ENCODE measurements at places on chromosomes 7 and 10. TPM values are rescaled to one million over a fixed set of nuclear protein-coding genes. Genes with fewer than 3 reads are reported as not detected.

The IDI2 gene
- total RNA-seq, result not detected

- peaks cover 10% of the 10 kb centered on the region for H3K4me1 ChIP-seq
- no peak for DNase-seq
- H3K36me3 ChIP-seq, result no peaks in the 10 kb centered on the region
- H3K27me3 ChIP-seq, result no peaks in the 10 kb centered on the region
- no peak overlapping the region for H3K4me3 ChIP-seq
Measured at GRCh38 chr7:11330717-11331116, 357.0 kb downstream of the PHF14 start.

DNA sequence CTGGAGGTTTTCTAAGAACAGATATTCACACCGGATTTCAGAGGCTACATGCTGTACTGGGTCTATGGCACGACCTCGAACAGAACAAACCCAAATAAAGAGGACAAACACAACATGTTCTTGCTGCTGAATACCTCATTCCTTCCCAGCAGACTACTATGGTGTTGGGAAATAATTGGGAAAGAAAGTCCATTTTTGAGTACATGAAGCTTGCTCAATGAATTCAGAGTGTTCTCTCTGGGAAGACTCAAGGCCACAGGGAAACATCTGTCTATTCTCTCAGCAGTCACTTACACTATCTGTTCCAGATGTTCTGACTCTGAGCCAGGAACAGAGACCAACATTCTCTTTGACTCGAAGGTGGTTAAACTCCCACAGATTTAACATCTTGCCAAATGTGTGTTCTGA is 30.9 kb downstream of the LAMB1 start:
- no peaks in the 10 kb centered on the region for H3K27me3 ChIP-seq
- DNase-seq, result no peak
- H3K27ac ChIP-seq, result peak overlapping the region; percentile 95
- peaks cover 41% of the 10 kb centered on the region for H3K36me3 ChIP-seq

DNA sequence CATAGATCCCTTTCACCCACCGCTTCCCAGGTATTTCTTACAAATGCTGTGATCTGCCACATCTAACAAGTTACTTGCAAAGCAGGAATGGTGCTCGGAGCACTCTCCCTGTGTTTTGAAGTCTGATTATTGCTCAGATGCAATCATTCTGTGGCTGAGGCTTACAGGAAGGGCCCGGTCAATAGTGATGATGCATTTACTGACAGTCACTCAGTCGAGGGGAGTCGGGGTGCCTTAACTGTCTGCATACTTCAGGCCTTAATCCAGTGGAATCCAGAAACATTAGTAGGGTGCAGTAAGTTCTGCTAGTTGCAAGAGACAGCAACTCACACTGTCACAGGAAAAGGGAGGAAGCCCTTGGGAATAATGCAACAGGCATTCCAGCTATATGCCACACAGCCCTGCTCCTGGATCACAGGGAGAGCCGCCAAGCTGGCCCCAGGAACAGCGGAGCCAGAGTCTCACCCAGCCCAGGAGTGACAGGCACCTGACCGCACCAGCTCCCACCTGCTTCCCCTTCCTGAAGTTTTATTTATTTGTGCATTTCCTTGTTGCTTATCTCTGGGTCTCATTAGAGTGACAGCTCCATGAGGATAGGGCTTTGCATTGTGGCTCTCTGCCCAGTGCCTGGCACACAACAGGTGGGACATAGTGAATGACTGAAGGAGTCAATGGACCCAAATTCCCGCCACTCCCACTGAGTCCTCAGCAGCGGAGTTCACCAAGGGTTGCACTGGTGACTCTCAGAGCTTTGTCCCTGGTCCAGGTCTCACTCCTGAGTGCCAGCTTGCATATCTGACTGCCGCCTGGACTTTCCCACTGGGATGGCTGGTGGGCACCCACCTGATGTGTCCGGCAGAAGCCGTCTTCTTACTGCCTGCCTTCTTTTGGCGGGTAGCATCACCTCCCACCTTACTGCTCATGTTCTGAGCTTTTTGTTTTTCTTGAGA is 212.5 kb upstream of the SH2B2 start:
- peaks cover 41% of the 10 kb centered on the region for H3K36me3 ChIP-seq
- no peak overlapping the region for H3K27ac ChIP-seq
- H3K4me3 ChIP-seq, result no peak overlapping the region

The STYXL1 gene
- total RNA-seq, result 35.3 TPM

DNA sequence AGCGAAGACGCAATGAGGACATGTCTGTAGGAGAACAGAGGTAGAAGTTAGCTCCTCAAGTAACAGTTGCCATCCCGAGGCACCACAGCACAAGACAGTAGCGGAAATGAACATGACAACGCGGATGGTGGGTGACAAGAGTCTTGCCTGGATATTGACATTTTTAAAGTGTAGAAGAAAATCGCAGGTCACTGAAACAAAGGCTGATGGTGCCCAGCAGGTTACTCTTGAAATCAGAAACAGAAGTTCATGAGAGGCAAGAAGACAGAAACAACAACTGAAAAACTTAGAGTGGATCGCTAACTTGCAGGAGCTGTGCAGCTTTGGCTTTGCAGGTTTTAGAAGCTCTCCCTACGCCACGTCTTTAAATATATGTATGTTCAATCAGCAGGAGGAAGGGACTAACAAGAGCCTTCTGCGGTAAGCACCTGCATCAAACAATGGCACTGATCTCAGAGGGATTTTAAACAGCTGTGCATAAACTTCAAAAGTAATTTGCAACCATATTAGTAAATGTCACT is 1.8 kb downstream of the PRKCQ start:
- H3K4me3 ChIP-seq, result peak overlapping the region; percentile 20
- peaks cover 44% of the 10 kb centered on the region for H3K27me3 ChIP-seq
- no peak for DNase-seq
- H3K27ac ChIP-seq, result no peak overlapping the region
- H3K36me3 ChIP-seq, result peaks cover 1% of the 10 kb centered on the region

- peaks cover 26% of the 10 kb centered on the region for H3K4me1 ChIP-seq
- H3K27ac ChIP-seq, result no peak overlapping the region
- H3K27me3 ChIP-seq, result peaks cover 1% of the 10 kb centered on the region
- no peak for DNase-seq
Measured at GRCh38 chr7:78398576-78398975, 600.0 kb downstream of the PHTF2 start.
